ENCODE measurements at places on chromosomes 11 and 22.

- DNase-seq = no peak
These were observed 89.7 kb downstream of the EFCAB6 start for GRCh38 chr22:43722444-43722843.

DNA sequence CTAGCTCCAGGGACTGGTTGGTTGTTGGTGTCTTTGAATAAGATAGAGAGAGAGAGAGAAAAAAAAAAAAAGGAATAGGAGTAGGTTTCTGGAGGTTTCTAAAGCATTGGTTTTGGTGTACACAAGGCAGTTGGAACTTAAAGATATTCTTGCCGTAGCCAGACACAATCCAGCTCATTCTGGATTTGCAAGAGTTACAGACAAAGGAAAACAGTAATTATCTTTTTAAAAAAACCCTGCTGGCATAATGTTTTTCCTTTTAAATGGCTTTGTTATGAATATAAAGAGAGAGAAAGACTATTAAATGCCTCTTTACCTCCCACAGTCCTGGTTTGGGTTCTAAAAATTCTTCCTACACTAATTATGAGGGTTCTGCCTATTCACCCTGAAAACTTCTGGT is 120.4 kb upstream of the RAG2 start:
- no peak for DNase-seq

- peak; percentile 73 for DNase-seq
These were observed 26.1 kb upstream of the EED start for GRCh38 chr11:86218125-86219084.

GRCh38 chr22:38497869-38498268 is 8.2 kb downstream of the DDX17 start:
- DNase-seq = no peak

DNA sequence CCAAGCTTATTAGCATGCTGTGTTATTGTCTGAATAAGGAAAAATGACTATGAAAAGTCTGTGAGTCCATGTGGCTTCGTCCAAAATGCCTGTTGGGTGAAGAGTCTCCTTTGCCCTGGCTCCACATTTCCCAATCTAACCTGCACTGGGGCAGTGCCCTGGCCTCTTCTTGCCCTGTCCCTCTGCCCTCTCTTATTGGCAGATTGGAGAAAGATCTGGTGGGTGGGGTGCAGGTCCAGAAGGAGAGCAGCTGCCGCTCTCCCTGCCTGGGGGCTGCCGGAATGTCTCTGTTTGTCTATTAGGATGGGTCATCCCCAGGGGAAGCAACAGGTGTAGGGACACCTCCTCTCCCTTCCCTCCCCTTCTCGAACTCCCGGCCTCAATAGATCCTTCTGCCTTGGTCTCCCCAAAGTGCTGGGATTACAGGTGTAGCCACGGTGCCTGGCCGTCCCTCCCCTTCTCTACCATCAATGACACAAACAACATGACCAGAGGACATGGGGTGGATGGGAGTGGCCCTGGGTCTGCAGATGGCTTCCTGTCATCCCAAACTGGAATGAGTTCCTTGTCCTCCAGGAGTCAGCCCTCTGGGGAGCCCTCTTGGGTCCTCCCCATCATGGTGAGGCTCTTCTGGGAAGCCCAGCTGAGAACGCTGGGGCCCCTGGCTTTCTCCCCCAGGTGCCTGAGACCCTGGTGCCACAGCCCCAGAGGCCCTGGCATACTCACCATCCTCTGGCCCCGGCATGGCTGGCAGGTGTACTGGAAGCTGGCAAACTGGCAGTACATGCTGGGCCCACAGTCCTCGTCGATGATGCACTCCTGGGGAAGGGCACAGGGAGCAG is 40.5 kb downstream of the DKK3 start:
- no peak for DNase-seq

Measured in NCI-H1694 (cell line).